ENCODE measurements at places on chromosomes 13 and 19.
A peak's percentile ranks its signal among the peaks of the same experiment; 100 is the strongest.

DNA sequence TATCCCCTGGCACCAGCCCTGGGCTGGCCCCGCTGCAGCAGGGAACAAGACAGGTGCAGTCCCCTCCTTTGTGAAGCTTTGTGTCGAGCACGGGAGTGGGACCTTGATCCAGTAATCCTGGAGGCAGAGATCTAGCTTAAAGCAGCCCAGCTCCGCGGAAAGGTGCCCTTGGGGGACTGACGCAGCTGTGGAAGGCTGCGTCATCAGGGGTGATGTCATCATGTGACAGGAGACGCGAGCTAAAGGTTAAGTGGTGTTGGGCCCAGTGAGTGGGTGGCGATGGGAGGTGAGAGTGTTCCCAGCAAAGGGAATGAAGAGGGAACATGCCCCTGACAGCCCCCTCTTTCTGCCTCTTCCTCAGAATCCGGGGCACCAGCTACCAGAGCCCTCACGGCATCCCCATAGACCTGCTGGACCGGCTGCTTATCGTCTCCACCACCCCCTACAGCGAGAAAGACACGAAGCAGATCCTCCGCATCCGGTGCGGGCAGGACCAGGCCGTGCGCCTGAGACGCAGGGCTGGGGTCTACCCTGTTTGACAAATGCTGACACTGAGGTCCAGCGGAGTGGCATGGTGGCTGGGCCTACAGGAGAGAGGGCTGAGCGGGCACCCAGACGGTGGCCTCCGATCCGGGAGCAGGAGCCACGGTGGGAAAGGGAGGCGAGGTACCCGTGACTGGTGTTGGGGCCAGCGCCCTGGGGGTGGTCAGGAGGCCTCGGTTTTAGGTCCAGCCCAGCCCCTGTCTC, 2.6 kb downstream of the LHB start:
- no peak for DNase-seq

GRCh38 chr13:109955598-109955997, 169.2 kb upstream of the IRS2 start:
- no peak for DNase-seq

DNA sequence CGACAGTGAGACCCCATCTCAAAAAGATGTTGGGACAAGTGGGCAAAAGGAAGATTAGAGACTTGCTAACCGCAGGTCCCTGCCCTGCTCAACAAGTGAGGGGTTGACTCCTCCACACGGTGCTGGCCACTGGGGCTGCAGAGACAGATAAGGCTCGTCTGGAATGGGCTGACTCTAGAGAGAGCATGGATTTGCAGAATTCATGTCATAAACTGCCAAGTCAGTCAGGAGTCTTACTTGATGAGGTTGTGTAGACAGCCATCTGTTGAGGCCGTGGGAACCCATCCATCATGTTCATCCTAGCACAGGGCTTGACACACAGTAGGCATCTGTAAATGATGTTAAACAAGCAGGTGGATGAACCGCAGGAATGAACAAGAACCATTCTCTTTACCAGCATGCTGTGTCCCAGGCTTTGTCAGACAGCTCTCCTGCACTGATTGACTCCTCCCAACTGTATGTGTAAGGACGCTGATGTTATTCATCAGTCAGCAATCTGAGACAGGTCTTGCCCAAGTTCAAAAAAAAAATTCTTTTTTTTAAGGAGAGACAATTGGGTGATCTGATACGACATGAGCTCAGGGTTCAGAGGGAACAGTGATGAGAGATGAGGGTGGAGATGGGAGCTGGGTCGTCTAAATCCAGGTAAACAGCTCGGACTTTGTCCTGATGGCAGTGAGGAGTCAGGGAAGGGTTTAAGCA, 8.8 kb downstream of the PAF1 start:
- DNase-seq, result no peak

GRCh38 chr19:50427997-50428425, 4.7 kb upstream of the MYBPC2 start:
- DNase-seq, result peak; percentile 42

GRCh38 chr19:54207983-54208783, 7.5 kb downstream of the RPS9 start:
- no peak for DNase-seq

- no peak for DNase-seq
Measured at GRCh38 chr13:94346261-94347019, 133.0 kb downstream of the DCT start.

DNA sequence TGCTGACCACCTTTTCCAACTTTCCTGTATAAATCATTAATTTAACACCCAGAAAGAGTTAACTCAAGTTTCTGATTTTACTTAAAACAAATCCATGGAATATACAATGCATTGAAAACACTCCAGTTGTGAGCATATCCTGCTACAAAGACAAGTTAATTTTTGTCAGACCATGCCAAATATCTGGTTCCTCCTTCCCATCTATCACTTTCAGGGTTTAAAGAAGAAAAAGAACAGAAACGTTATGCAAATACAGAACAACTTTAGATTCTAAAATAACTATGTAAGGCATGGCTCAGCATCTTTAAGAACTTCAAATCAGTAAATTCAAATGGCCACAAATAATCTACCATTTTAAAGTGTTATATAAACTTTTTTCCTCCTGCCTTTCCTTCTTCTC, 14.9 kb downstream of the MRPS31 start:
- DNase-seq, result no peak

- DNase-seq, result no peak
Measured at GRCh38 chr19:42634409-42635232, 39.9 kb upstream of the CEACAM8 start.

DNA sequence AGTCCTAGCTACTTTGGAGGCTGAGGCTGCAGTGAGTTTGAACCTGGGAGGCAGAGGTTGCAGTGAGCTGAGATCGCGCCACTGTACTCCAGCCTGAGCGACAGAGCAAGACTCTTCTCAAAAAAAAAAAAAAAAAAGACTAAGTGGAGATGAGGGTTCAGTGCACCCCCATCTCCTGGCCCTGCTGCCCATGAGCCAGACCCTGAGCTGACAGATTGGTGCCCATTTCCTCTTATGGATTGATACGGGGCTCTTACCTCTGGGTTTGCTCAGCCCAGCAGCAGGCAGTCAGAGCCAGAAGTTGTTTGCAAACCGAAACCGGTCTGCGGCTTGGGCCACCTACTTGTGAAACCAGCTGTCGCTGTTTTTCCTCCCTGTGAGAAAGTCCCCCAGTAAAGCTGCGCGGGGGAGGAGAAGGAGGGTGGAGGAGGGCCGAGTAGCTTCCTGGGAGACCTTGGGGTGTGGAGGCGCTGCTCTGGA, 36.9 kb downstream of the ARRDC2 start:
- peak; percentile 28 for DNase-seq

DNA sequence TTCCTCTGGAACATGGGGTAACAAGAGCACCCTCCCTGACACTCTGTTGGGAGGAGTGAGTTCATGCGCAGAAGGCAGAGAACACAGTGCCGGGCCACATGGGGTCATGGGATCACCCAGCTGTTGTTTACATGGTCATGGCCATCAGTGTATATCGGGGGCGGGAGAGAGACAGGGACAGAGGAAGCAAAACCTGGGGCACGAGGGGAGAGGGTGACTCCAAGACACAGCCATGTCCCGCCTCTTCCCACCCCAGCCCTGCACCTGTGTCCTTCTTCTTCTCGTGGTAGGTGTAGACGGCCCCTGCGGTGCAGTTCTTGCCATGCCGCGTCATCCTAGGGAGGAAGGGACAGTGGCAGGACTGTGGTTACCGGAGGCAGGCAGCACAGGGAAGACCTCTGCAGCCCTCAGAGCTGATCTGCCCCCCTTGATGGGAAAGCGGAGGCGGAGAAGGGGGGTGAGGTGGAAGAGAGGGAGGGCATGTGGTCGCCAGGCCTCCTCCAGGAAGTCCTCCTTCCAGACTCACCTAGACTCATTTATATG, 19.9 kb downstream of the NOSIP start:
- no peak for DNase-seq

- no peak for DNase-seq
Measured at GRCh38 chr13:30570691-30571090, 47.0 kb upstream of the USPL1 start.

- DNase-seq, result no peak
Measured at GRCh38 chr19:34276614-34277013, 22.3 kb downstream of the GARRE1 start.

- no peak for DNase-seq
Measured at GRCh38 chr19:31223740-31224534, 125.3 kb downstream of the TSHZ3 start.

GRCh38 chr19:28971049-28971448, 241.9 kb downstream of the UQCRFS1 start:
- no peak for DNase-seq

DNA sequence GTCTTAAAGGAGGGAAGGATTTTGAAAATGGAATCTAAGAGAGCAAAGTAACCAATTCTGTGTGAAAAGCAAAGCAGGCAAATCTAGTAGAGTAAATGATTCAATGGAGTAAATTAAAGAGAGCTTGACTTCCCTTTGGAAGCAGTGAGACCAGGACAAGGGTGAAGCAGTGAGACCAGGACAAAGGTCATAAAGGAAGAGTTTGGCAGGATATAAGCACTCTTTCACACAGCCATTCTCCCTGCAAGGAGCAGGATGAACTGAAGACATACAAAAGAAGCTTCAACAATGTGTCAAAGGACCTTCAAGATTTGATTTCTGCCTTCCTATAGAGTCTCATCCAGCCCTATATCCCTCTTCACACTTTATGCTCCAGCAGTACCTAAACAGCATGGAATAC, 123.8 kb downstream of the ENOX1 start:
- DNase-seq, result no peak

- no peak for DNase-seq
Measured at GRCh38 chr13:51291341-51291740, 48.1 kb upstream of the SERPINE3 start.

DNA sequence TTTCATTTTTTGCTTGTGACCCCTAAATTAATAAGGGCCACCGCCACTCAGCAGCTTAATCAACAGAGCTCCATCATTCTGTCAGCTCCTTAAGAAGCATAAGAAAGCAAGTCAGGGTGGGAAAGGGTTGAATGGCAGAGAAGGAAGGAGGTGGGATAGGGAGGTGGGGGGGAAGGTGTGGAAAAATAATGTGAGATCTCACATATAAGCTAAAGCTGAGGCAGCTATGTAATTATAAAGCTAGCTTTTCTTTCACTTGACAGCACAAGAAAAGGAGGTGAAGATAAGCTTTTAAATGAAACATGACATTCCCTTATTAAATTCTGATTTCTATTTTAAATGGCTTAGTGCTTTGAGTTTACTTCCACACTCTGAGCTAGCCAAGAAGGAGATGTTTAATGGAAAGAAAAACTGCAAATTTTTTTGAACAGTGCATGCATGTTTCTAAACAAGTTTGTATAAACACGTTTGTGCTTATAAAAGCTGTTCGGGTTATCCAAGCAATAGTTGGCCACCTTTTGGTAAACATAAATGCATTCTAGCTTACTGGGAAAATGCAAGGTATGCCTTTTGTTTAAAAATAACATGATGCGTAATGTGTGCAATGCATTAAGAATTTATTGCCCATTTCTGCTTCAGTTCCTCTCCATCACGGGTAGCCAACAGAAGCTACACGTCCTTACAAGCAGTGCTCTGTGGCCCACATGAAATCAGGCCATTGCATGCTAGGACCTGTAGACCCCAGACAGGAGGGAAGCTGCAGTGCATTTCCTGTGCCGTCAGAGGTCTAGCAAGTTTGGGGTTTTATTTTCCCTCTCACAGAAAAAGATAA, 96.2 kb downstream of the LHFPL6 start:
- DNase-seq, result no peak

DNA sequence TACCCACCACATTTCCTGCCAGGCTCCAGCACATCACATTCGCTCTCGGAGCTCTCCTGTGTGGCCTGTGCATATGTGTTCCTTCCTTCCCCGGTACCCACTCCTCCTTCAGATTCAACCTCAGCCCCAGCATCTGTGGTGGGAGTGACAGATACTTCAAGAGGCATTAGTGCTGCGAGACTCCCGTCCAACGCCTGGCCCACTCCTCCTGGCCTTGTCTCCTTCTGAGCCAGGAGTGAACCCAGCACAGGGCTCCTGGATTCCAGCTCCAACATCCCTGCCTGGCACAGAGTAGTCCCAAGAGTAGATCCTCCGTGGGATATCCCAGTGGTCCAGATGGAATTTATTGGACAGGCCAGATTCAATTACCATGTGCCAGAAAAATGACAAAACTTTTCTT, 55.9 kb downstream of the SACS start:
- no peak for DNase-seq

GRCh38 chr13:33862016-33862415, 44.1 kb downstream of the RFC3 start:
- DNase-seq, result no peak

DNA sequence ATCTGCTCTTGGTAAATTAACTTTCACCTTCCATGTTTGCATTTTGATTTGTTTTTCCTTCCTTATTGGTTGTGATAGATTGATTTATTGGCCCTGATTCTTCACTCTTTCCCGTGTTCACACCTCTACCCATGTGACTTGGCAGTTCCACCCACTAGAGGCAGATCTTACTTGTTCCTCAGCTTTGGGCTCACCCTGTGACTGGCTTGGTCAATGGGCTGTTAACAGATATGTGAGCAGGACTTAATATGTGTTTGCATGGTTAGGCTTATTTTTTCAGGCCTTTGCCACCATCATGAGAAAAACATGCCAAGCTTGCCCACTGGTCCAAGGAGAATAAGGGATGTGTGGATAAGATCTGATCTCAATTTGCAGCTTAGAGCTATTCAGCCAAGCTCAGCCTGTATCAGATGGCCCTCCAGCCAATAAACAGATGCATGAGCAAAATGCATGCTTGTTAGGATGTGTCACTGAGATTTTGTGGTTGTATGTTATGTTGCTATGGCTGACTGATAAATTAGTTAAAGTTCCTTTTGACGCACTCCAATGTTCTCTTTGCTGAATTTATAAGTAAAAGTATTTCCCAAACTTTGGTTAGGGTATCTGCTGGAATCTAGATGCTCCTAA, 48.0 kb downstream of the RGCC start:
- no peak for DNase-seq

DNA sequence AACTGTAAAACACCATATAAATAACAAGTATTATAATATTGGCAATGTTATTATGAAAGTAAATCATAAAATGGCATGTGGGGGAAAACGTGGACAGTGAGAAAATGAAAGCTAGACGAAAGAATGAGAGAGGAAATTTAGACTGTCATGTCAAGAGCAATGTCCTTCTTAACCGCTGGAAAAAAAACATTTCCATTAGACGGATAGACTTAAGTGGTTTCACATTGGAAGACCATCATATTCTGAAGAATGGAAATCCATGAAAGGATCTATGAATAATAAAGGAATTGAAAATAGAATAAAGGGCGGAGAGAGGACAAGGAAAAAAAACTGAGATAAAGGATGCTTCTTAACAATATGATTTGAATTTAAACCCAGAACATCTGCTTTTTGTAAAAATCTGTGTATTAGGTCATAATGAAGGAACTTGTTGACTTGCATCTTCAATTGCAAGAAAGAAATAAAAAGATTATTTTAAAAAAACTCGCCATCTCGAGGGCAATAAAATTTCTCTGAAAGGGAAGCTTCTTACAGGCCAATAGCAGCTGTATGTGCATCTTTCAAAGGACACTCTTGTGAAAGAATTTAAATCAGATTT, 90.6 kb downstream of the SPRY2 start:
- DNase-seq, result no peak

GRCh38 chr19:11181488-11181887, 15.9 kb downstream of the KANK2 start:
- no peak for DNase-seq

GRCh38 chr13:28093881-28094280, 6.5 kb downstream of the FLT3 start:
- no peak for DNase-seq

Measured in progenitor cell of endocrine pancreas (in vitro differentiated cells).